ENCODE measurements at places on chromosomes 2 and 18.

DNA sequence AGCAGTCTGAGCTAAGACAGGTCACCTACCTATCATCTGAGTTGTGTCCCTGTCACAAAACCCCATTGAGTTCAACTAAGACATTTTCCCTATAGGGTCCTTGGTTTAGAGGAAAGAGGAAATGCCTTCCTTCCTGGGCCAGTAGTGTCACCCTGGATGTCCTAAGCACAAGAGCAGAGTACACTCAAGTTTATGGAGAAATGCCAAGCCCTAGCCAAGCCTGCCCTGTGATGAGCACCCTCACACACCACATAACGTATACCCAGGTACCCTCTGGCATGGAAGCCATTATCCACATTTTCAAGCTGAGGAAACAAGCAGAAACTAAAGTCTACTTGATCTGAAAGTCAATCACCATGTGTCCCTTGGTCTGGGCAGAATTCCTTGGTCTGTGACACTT, 37.3 kb downstream of the SUCLG1 start:
- no peak for DNase-seq

DNA sequence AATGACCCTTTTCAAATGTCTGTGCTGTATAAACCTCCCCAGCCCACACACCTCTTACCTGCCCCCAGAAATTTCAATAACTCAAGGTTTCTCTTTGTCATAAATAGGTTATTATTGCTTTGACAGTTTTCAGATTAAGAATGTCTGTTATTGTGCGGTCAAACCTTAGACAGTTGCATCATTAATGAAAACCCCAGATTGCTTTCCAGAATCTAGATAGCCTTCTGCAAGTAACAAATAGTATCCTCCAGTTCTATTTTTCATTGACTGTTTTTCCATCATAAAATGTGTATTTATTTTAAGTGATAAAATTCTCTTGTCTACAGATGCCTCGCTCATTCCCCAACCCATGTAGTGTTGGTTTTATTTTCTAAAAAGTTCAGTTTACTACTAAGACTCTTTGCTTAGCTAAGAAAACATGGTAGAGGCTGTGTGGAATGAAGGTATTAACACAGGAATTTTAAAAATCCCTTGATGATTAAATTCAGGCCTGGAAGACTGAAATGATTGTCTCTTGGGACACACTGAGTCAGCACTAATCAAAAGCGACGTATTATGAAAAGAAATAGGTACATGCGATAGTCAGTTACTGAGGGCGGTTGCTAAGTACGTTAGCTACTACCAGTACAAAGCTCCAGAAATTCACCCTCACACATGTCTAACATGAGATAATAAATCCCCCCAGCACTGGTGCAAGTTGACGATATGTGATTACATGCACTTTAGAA, 38.4 kb upstream of the ITGAV start:
- DNase-seq, result no peak

- DNase-seq, result no peak
Measured at GRCh38 chr18:64972545-64972944, 778.3 kb upstream of the CDH7 start.

GRCh38 chr2:219929835-219930234, 302.4 kb downstream of the SLC4A3 start:
- no peak for DNase-seq

GRCh38 chr18:25604196-25604893, 252.4 kb upstream of the ZNF521 start:
- DNase-seq, result no peak

- no peak for DNase-seq
Measured at GRCh38 chr2:186274936-186275575, 211.0 kb upstream of the ZC3H15 start.

GRCh38 chr2:122707224-122707824, 951.9 kb downstream of the TSN start:
- DNase-seq, result no peak

GRCh38 chr2:127649100-127649611, 3.2 kb downstream of the GPR17 start:
- DNase-seq, result peak; percentile 39

DNA sequence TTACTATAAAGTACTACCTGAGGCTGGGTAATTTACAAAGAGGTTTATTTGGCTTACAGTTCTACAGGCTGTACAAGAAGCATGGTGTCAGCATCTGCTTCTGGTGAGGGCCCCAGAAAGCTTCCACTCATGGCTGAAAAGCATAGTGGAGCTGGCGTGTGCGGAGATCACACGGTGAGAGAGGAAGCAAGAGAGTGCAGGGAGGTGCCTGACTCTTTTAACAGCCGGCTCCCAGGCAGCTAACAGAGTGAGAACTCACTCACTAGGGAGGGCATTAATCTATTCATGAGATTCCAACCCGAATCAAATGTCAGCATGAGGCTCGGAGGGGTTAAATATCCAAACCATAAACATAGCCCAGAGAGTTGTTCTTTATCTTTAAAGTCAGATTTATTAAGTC, 117.3 kb downstream of the LDLRAD4 start:
- no peak for DNase-seq

DNA sequence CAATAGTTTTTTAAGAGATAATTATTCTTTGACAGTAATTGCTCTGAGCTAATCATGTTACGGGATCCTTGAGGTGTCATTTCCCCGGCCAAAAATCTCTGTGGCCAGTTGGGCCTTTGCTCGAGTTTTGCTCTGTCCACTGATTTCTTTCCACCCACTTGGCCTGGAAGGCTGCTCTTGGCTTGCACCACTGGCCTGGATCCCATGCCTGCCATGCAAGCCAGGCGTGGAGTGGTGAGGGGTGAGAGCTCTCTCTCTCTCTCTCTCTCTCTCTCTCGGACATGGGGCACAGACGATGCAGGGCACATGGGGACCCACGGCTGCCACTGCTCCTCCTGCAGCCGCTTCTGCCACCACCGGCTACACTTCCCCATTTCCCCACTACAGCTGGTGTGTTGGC, 853.0 kb upstream of the GCFC2 start:
- no peak for DNase-seq

GRCh38 chr2:33135645-33136044, 188.9 kb downstream of the LTBP1 start:
- no peak for DNase-seq

GRCh38 chr2:170843656-170844055, 27.0 kb downstream of the GAD1 start:
- no peak for DNase-seq

DNA sequence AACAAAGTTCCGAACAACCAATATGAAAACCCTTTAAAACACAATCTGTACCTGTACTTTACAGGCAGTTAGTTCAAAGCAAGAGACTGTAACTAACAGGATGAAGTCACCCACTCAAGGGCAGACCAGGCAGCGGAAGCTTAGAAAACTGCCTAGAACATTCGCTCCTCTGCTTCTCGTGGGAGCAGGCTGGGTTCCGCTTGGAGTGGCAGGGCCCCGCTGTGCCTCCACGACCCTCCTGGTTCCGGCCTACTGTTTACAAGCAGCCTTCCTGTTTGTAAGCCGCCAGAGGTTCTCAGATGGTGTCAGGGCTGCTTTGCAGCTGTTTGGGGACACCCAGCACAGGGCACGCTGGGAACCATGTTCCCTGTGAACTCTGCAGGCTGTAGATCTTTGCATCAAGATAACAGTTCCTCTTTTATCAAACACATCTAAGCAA, 31.3 kb downstream of the CIB4 start:
- no peak for DNase-seq

DNA sequence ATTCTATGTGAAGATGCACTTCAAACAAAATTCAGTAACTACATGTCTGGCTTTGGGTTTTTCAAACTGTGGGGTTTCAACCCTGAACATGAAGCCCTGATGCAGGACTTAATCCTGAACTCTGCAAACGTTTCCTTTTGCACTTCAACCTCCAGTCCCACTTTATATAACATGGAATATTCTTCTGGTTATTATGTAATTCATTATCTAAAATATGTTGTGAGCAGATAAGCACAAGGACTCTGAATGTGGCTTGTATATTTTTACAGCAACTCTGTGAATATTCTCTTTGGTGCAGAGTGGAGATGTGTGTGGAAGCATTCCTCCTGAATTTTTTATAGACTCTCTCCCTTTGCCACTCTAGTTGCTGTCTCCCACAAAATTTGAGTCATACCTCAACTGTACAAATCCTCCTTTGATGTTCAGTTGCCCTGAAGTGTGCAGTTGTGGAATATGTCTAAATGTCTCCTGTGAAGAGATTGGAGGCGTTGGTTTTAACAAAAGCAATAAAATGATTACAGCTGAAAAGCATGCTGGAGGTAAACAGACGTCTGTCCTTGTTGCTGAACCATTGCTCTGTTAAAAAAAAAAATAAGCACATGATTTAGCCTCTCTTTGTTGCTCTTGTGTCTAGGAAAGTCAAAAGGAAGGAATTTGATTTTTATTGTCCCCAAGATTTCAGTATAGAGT, 205.1 kb upstream of the NRP2 start:
- DNase-seq, result no peak

- DNase-seq, result no peak
Measured at GRCh38 chr18:49645841-49646351, 84.0 kb downstream of the LIPG start.
